RPMI8226 (cell line): ENCODE measurements at places on chromosomes 7 and 10.

DNA sequence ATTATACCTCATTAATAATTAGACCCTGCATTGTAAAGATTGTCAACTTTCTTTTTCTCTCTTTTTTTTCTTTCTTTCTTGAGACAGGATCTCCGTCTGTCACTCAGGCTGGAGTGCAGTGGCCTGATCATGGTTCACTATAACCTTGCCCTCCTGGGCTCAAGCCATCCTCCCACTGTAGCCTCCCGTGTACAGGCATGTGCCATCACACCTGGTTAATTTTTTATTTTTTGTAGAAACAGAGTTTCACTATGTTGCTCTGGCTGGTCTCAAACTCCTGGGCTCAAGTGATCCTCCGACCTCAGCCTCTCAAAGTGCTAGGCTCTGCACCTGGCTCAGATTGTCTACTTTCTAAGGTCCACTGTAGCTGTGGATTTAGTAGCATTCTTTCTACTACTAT lies 50.7 kb downstream of the MDFIC start:
- DNase-seq, result no peak

- no peak for DNase-seq
Measured at GRCh38 chr10:132401401-132402118, 4.6 kb downstream of the PWWP2B start.

- no peak for DNase-seq
Measured at GRCh38 chr7:112298543-112299100, 92.1 kb downstream of the ZNF277 start.

GRCh38 chr7:34296663-34297062 lies 361.4 kb upstream of the NPSR1 start:
- DNase-seq, result no peak

GRCh38 chr7:154767142-154767541 lies 235.8 kb downstream of the PAXIP1 start:
- peak; percentile 59 for DNase-seq

- peak; percentile 12 for DNase-seq
Measured at GRCh38 chr7:82443547-82444219, at the start of gene CACNA2D1. TSS of gene CACNA2D1 (minus strand) at chr7:82443777.

DNA sequence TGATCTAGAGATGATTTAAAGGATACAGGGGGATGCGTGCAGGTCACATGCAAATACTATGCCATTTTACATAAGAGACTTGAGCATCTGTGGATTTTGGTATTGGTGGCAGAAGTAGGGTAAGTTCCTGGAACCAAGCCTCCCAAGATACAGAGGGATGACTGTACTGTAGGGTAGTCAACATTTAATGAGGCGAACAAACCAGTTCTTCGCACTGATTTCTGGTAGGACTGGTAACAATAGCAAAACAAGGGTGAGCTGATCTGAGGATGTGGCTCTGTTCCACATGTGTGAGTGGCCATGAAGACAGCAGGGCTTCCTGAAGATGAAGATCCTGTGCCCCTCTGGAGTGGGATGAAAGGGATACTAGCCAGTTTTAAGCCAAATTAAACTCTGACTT lies 36.3 kb downstream of the MKX start:
- DNase-seq, result no peak

DNA sequence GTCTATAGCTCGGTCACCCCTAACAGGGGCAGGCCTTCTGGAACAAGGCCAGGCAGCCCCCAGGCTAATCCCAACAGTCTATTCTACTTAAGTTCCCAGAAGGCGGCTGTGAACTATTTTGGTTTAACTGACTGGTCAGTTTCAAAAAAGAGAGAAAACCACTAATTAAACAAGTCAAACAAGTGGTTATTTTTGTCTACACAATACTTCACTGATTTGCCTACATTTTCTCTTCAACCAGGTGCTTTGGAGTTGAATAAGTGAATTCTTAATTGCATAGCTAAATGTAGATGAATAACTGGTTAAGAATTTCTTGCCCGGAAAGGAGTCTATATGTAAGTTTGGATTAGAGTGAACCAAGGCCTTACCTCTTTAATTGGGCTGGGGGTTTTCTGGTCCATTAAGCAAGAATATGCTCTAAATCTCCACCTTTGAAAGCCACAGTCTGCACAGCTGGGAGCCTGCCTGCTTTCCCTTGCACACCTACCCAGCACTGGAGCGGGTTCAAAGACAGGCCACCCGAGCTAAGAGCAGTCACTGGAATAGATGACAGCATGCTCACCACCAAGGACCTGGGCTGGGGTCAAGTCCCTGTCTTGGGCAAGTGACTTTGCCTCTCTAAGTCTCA lies 70.4 kb downstream of the TBXAS1 start:
- no peak for DNase-seq

DNA sequence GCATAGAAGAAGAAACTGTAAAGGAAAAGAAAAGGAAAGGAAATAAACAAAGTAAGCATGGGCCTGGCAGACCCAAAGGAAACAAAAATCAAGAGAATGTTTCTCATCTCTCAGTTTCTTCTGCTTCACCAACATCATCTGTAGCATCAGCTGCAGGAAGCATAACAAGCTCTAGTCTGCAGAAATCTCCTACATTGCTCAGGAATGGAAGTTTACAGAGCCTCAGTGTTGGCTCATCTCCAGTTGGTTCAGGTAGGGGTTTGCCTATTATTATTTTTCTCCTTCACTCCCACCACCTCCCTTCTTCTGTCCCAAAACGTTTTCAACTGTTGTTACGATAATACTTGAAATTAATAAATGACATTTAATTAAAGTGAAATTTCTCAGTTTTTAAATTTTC lies 139.6 kb downstream of the MLLT10 start:
- no peak for DNase-seq

DNA sequence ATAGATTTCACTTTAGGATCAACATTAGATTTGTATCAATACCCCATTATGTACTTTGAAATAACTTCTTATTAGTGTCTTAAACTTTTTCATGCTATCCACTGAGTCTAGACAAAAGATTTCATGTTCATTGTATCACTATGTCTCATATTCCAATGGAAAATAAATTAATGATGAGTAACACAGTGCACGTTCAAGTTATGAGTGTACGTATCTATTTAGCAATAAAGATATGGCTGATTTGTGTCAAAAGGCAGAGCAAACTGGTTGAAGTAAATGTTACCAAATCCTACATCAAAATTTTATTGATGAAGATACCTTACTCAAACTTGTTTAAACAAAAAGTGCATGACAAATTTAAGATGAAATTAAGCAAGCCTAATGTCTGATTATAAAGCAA lies 102.4 kb downstream of the SEMA3E start:
- DNase-seq, result no peak

DNA sequence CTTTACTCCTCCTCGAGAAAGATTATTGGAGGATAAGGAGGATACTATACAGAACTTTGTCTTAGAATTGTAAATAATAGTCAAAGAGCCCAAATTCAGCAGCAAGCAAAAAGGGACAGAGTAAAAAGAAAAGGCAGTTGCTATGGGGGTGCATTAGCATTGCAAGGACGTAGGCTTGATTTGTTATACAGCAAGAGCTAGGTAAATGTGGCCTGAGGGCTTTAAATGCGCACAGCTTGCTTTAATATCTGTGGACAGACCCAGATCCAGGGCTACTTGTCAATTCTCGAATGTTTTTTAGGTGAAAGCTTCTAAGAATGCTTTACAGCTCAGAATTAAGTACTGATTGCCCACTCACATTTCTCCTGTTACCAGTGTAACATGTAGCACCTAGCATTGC lies 58.5 kb downstream of the CELF2 start:
- no peak for DNase-seq

DNA sequence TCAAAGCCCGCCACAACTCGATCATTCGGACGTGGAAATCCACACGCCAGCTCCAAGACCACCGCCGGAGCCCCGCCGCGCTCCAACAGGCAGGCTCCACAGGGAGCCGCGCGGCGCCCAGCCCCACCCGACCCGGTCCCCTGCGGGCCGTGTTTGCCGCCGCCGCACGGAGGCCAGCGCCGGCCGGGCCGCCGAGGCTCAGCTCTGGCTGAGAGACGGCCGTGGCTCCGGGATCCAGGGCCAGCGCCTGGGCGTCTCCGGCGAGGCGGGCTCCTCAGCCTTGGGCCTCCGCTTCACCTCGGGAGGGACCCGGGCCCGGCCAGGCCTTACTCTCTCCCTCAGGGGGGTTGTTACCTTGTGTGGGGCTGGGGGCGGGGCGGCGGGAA lies 333 bp downstream of the SMNDC1 start:
- peak; percentile 28 for DNase-seq

GRCh38 chr10:11145495-11145855 lies 127.8 kb downstream of the CELF2 start:
- peak; percentile 47 for DNase-seq

- peak; percentile 81 for DNase-seq
Measured at GRCh38 chr7:130960208-130960988, 226.4 kb upstream of the KLF14 start.

- DNase-seq, result peak; percentile 76
Measured at GRCh38 chr10:114470956-114471905, 66.9 kb upstream of the AFAP1L2 start.
